ENCODE measurements at places on chromosomes 13 and 19.

- no peak for DNase-seq
These were observed 85.7 kb downstream of the FOXO1 start for GRCh38 chr13:40580566-40581276.

DNA sequence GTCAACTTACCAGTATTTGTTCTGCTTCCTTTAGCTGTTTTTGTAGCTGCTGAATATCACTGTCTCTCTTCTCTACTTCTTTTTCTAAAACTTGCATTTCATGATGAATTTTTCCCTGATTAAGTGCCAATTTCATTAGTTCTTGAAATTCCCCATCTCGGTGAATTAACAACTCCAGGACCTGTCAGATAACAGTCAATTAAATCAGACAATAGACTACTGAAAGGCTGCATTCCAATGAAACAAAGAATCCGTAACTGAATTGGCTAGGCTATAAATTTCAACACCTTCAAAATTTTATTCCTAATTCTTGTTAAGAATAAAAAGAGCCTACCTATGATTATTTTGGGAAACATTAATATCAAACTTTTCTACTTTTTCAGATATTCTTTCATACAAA, 8.6 kb downstream of the MED4 start:
- DNase-seq, result no peak

DNA sequence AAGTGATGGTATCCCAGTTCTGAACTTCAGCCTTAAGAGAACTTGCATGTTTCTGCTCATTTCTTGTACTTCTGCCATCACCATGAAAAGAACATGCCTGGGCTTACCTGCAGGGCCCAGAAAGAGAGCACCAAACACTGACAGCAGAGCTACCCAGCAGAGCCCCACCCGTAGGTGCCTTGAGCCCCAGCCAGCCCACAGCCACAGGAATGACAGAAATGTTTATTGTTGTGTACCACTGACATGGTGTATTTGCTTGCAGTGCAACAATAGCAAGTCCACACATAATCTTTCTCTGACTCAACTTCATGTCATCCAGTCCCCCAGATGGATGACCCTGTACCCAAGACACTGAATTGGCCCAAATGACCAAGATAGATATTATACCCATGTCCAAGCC, 195.2 kb downstream of the TSHZ3 start:
- DNase-seq, result no peak

DNA sequence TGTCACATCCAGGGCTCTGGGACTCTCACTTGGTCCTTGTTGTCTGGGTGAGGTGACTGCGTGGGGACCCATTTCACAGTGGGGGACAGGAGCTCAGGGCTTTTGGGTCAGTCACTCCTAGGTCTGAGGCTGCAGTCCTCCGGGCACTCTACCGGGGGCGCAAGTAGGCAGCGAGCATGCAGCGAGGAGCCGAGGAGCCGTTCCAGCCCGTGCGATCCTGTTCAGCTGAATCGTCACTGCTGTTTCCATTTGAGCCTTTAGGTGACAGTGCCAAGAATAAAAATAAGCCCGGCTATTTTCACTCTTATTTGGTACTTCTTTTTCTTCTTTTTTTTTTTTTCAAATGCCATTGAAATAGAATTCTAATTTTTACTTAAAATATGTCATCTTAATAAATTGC, 126.5 kb downstream of the ZNF536 start:
- DNase-seq, result no peak

- no peak for DNase-seq
These were observed 16.5 kb upstream of the ATP8B3 start for GRCh38 chr19:1828279-1829238.

GRCh38 chr19:11123114-11123513, 32.5 kb downstream of the SPC24 start:
- DNase-seq, result no peak

DNA sequence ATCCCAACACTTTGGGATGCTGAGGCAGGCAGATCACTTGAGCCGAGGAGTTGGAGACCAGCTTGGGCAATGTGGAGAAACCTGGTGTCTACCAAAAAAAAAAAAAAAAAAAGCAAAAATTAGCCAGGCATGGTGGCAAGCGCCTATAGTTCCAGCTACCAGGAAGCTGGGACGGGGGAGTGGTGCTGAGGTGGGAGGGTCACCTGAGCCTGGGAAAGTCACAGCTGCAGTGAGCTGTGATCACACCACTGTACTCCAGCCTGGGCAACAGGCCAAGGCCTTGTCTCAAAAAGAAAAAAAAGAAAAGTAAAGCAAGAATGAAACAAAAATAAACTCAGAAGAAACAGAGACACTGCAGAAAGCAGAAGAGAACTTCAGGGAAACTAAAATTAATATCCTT, 31.6 kb downstream of the MTRF1 start:
- no peak for DNase-seq

DNA sequence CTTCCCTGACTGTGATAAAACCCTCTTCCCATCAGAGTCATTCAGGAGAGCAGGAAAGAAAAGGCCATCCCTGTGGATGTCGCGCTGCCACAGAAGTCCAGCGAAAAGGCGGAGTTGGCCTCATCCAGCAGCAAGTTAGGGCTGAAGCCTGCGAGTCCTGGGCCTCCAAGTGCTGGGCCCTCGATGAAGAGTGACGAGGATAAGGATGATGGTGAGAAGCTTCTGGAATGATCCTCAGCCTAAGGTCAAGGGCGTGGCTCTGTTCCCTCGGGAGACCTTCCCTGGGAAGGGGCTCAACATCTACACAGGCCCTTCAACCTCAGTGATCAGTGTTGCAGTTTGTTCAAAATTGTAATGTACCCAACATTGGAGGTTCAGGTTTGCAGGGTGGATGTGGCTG, 22.3 kb downstream of the TEX29 start:
- no peak for DNase-seq

DNA sequence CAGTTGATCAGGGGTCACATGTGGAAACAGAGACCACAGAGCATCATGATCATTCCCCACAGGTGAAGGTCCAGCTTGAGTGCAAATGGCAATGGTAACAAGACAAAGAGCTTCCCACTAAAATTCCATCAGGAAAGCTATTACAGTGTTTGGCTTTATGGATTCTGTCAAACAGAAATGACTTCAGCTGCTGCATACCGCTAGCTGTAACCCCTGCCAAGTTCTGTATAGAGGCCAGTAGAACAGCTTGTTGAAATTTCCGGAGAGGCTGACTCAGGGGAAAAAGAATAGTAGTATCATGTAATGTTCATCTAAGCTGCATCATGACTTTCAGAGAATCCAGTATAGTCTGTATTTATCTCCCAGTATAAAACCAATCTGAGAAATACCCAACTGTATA, 1704.7 kb downstream of the SLITRK5 start:
- no peak for DNase-seq

GRCh38 chr13:51957377-51958216, 53.7 kb downstream of the ATP7B start:
- DNase-seq, result no peak

GRCh38 chr13:74026753-74027152, 107.5 kb downstream of the KLF12 start:
- DNase-seq, result peak; percentile 32

DNA sequence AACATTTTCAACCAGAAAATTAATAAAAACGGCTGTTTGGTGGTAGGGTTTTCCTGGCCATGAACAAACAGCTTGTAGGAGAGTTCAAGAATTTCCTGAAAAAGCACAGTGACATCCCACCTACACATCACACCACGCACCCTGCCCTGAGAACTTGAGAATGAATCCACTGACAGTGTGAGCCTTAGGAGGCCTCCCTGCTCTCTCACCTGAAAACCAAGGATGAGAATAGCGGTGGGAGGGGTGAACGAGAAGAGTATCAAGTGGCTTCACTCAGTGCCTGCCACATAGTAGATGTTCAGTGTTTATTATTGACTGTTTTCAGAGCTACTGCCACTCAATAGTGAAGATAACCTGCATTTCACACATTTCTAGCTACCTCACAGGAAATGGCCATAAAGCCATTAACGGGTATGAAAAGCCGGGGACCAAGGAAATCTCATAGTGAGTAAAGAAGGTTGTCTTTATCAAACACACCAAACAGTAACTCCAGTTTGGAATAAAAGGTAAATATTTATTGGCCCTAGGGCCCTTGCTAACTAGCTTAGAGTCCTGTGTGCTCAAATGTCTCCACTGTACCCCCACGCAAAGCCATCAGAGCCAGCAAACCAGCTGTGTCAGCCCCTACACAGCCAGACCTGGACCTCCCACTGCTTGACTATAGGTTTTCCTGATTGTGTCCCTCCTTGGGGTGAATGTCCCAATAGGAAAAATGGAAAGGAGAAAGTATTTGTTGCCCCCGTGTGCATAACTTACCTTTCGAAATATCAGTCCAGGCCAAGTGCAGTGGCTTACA, 40.6 kb downstream of the TPT1 start:
- DNase-seq, result no peak

DNA sequence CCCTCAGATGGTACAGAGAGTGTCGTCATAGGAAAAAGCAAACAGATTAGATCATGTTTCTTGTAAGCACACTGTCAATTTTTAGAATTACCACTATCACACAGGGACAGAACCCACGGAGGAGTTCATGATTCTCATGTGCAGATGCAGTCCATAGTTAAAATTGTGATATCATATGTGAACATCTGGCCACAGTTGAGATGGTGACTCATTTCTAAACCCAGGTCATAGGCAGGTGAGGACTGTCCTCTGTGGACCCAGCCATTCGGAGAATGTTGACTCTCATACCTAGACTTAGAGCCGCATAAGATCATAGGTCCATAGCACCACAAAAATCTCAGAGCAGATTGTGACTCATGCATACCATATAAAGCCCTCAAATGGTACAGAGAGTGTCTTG, 17.8 kb upstream of the ZNF730 start:
- no peak for DNase-seq

DNA sequence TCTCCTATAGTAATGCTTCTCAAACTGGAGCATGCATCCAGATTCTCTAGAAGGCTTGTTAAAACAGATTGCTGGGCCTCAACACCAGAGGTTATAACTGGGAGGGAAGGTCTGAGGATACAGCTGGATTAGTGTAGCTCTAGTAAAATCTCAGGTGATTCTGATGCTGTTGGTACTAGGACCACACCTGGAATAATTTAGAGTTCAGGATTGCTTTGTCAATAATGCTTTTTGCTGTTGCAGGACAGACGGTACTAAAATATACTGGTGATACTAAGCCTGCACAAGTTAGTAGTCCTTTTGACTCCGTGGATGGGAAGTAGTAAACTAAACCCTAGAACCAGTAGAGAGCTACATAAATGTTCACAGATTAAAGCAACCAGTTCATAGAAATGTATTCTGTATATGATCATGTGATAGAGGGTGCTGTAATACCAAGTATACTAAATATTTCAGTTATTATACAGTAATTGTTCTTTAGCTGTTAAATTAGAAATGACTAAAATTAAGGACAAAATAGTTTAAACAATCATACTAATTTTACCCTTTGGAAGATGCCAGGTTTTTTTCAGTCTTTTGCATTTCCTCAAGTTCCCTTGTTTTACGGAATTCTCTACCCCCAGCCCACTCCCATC, 258.2 kb upstream of the STARD13 start:
- no peak for DNase-seq

GRCh38 chr13:84360822-84361221, 478.5 kb upstream of the SLITRK1 start:
- no peak for DNase-seq

Data from stimulated activated CD8-positive, alpha-beta memory T cell treated with anti-CD3 and anti-CD28 coated beads, Interleukin-4, amount 100 ng/mL, for 4 hours (primary cell).